ENCODE measurements at places on chromosomes 3 and 15.
A peak's percentile ranks its signal among the peaks of the same experiment; 100 is the strongest.

- no peak for DNase-seq
Observed at GRCh38 chr15:89335298-89336041, 846 bp upstream of the POLG start.

GRCh38 chr3:56795097-56795828 is 6.5 kb downstream of the ARHGEF3 start:
- DNase-seq, result no peak

- DNase-seq, result no peak
Observed at GRCh38 chr3:63557912-63558311, 94.6 kb upstream of the SNTN start.

- no peak for DNase-seq
Observed at GRCh38 chr3:29690686-29691353, 409.9 kb downstream of the RBMS3 start.

- no peak for DNase-seq
Observed at GRCh38 chr15:48020166-48020565, 100.6 kb upstream of the SLC24A5 start.

DNA sequence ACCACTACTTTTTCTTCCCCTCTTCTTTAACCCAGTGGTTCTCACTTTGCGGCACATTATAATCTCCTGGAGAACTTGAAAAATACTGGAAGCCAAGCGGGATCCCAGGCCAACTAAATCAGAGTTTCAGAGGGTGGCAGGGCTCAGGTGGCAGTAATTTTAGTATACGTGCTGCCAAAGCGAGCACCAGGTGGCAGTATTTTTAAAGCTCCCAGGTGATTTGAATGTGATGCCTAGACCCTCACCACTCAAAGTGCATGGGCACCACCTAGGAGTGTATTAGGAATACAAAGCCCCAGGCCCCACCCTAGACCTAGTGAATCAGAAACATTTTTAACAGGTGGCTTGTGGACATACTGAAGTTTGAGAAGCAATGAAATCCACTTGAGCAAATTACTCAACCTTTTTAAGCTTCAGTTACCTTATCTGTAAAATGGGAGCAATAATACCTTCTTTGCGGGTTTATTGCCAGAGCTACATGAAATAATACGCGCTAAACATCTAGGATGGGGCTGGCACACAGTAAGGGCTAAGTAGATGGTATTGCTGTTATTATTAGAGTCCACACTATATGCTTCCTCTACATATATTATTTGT is 8.3 kb downstream of the B3GALNT1 start:
- peak; percentile 68 for DNase-seq

DNA sequence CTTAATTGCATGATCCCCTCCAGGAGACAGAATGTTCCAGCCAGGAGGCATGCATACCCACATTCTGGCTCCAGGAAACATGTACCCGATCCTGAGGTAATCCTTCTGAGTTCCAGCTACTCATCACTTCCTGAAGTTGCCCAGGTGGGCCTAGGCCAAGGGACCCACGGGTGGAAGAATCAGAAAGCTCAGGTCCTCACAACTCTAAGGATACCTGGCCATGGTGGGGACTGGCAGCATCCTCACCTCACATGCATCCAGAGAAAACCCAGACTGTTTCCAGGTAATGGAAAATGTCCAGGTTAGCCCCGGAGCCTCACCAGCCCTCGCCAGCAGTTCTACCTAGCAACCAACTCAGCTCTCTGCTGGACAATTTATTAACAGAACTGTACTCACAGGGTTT is 78.2 kb downstream of the DAPK2 start:
- no peak for DNase-seq

DNA sequence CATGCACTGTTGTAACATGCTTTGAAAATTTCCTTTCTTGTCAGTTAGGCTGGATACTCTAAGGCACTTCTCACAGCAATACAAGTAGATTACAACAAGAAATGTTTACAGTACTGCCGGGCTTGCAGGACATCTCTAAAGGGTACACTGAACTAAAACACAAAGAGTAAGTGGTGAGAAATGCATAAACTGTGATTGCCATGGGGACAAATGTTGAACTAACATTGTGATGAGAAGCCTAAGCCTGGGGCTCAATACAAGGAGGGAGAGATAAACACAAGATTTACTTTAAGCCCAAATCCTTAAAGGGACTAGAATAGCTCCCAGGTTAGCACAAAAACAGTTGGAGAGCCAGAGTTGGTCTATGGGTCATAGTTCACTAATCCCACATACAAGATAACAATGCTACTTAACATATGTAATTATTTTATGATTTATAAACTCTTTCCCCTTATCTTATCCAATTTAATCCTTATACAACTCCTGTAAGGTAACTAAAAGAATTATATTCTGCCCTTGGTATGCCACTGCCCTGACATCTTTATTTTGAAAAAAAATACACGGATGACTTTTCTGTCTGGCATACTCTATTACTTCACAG is 126.9 kb downstream of the THRB start:
- no peak for DNase-seq

DNA sequence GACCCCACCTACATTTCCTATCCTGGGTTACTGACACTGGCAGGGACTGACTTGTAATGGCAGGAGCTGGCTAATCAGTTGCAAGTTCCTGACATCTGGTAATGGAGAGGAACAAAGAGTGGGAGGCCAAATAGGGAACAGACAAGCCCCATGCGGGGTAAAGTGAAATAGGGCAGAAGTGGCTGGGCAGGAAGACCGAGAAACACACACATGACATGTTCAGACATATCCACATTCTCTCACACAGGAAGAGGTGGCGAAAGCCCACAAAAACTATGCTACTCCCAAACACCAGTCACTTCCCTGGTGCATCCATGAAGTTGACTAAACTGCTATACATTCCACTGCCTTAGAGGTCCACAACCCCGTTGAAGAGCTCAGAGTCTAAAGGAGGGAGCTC is 394.1 kb upstream of the TBL1XR1 start:
- DNase-seq, result no peak

Data from Calu3 (cell line).